Activated T-helper 1 cell treated with anti-CD3 and anti-CD28 coated beads, Interleukin-12 subunit alpha, Interleukin-12 subunit beta, Interleukin-2, Interleukin-4 antibody, amounts not matched to agents 30 ng/mL and 10 ng/mL and 1 ng/mL, durations not matched to agents 14 hours and 24 hours and 36 hours (primary cell): ENCODE measurements at places on chromosomes 5 and 9. TPM values are rescaled to one million over a fixed set of nuclear protein-coding genes. Genes with fewer than 3 reads are reported as not detected.

GRCh38 chr5:147223948-147224791, 10.7 kb upstream of the STK32A start:
- H3K4me1 ChIP-seq, result no peaks in the 10 kb centered on the region
- H3K36me3 ChIP-seq, result no peaks in the 10 kb centered on the region
- no peak overlapping the region for H3K4me3 ChIP-seq
- no peak overlapping the region for H3K27ac ChIP-seq

- H3K27ac ChIP-seq, result no peak overlapping the region
- no peaks in the 10 kb centered on the region for H3K27me3 ChIP-seq
- H3K4me1 ChIP-seq, result no peaks in the 10 kb centered on the region
- H3K4me3 ChIP-seq, result no peak overlapping the region
- no peak for DNase-seq
Observed at GRCh38 chr5:41527201-41527779, 16.9 kb upstream of the PLCXD3 start.

Gene PCDHGC5
- not detected in 2 replicates for total RNA-seq

DNA sequence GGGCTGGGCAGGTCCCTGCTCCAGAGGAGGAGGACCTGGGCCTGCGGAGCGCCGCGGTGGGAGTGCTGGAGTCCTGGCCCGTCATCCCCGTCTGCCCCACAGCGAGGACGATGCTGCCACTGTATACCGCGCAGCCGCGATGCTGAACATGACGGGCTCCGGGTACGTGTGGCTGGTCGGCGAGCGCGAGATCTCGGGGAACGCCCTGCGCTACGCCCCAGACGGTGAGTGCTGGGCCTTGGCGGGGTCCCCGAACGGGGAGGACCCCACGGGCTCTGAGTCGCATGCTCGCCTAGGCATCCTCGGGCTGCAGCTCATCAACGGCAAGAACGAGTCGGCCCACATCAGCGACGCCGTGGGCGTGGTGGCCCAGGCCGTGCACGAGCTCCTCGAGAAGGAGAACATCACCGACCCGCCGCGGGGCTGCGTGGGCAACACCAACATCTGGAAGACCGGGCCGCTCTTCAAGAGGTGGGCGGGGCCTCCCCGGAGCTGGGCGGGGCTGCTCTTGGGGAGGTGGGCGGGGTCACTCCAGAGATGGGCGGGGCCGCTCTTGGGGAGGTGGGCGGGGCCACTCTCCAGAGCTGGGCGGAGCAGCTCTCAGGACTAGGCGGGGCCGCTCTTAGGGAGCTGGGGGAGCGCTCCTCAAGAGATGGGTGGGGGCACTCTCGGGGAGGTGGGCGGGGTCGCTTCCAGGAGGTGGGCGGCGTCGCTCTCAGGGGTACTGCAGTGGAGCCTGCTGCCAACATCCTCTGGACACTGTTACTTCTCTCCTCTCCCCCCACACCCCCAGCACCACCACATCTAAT, 13.1 kb downstream of the LRRC26 start:
- H3K4me1 ChIP-seq, result no peaks in the 10 kb centered on the region
- H3K4me3 ChIP-seq, result peak overlapping the region; percentile 21
- H3K27ac ChIP-seq, result no peak overlapping the region
- no peaks in the 10 kb centered on the region for H3K36me3 ChIP-seq
- DNase-seq, result peak; percentile 43

Gene MYMK
- not detected in 2 replicates for total RNA-seq

- H3K4me1 ChIP-seq, result no peaks in the 10 kb centered on the region
- no peaks in the 10 kb centered on the region for H3K36me3 ChIP-seq
- no peaks in the 10 kb centered on the region for H3K27me3 ChIP-seq
- no peak overlapping the region for H3K4me3 ChIP-seq
- no peak overlapping the region for H3K27ac ChIP-seq
- DNase-seq, result no peak
Observed at GRCh38 chr9:28762167-28762566, 1188.9 kb upstream of the C9orf72 start.

GRCh38 chr5:62206150-62206829, 99.7 kb upstream of the KIF2A start:
- DNase-seq, result no peak
- peaks cover 6% of the 10 kb centered on the region for H3K4me1 ChIP-seq
- H3K27me3 ChIP-seq, result peaks cover 19% of the 10 kb centered on the region
- H3K36me3 ChIP-seq, result no peaks in the 10 kb centered on the region
- no peak overlapping the region for H3K27ac ChIP-seq
- no peak overlapping the region for H3K4me3 ChIP-seq

Gene KCNIP1
- total RNA-seq, result not detected in 2 replicates

- no peak for DNase-seq
- H3K4me3 ChIP-seq, result peak within 1 kb of the TSS; percentile 93
- H3K4me1 ChIP-seq, result peaks cover 15% of the 10 kb centered on the region
- peaks cover 76% of the 10 kb centered on the region for H3K27me3 ChIP-seq
- peak within 1 kb of the TSS; percentile 83 for H3K27ac ChIP-seq
- peaks cover 9% of the 10 kb centered on the region for H3K36me3 ChIP-seq
Observed at GRCh38 chr9:95516734-95517558, at the start of gene PTCH1. TSS of gene PTCH1 (minus strand) at chr9:95516971.

DNA sequence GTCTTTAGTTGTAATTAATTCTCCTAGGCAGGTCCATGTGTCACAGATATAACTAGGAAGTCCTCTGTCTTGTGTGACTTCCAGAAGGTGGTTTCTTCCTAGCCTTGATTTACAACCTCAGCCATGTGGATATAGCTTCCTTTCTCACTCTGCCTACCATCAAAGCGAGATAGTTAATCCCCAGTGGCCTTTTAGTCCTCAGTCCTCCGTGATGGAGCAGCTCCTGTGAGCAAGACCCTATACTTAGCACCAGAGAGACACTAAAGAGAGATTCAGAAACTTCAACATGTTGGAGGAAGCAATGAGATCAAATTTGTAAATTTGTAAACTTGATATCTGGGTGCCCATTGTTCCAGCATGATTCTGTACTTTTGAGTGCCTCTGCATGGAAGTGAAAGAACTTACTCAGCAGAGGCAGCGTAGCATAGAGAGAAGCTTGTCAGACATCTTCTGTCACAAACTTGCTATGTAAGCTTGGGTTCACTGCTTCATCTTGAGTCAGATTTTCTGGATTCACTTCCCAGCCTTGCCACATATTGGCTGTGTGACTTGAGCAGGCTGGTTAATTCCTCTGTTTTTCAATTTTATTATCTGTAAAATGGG, 170.2 kb upstream of the NR3C1 start:
- no peak for DNase-seq
- H3K4me3 ChIP-seq, result no peak overlapping the region
- H3K27ac ChIP-seq, result no peak overlapping the region
- H3K4me1 ChIP-seq, result peaks cover 12% of the 10 kb centered on the region

- peak overlapping the region; percentile 53 for H3K27ac ChIP-seq
- peaks cover 34% of the 10 kb centered on the region for H3K36me3 ChIP-seq
- H3K4me1 ChIP-seq, result peaks cover 35% of the 10 kb centered on the region
Observed at GRCh38 chr5:76733049-76733417, 17.1 kb downstream of the F2R start.

DNA sequence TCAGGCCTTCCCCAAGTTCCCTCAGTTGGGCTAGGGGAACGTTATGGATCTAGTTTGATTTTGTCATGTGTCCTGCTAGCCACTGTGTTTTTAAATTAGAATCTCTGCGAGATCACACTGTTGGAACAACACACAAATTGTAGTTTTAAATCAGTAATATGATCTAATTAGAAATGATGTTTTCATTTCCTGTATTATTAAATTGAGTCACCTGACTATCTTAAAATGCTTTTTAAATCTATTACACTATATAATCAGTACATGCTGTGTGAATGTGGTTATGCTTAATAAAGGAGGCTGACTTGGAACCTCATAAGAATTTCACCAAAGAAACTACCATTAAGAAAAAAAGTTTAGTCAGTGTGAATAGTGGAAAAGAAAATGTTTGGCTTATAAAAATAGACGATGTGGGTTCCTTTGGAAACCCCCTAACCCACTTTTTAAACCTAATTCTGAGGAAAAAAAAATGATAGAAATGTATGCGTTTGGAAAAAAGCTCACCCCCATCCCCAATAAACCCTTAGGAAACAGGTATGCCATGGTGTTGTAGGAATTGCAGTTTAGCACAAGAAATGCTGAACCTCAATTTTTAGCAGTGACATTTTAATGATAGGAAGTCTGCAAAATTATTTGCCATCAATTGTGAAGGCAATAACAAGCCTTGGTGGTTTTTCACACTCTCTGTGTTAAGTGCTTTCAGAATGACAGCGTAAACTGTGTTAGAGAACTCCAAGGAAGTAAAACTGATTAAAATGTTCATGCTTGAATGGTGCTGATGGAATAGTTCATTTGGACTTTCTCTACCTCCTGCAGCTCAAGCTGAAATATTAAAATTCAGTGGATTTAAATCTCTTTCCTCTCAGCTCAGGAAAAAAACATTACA, 59.0 kb downstream of the TLE4 start:
- peaks cover 63% of the 10 kb centered on the region for H3K4me1 ChIP-seq
- H3K36me3 ChIP-seq, result peaks cover 9% of the 10 kb centered on the region
- no peak for DNase-seq
- H3K27me3 ChIP-seq, result no peaks in the 10 kb centered on the region

DNA sequence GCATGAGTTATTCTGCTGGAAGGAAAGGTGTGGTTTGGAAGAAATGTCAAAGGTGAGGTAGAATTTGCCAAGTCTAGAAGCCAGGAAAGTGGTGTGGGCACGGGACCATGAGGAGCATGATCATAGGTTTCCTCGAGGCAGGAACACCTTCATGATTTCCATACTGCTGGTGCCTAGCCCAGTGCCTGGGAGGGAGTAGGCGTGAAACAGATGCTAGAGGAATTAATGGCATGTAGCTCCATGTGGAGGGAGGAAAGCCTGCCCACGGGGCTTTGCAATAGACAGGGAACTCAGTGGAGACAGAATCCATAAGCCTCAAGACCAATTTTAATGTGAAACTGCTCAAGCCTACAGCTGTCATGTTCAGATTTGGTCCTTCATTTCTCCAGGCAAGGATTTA, 35.1 kb downstream of the TTLL11 start:
- no peaks in the 10 kb centered on the region for H3K4me1 ChIP-seq
- peaks cover 5% of the 10 kb centered on the region for H3K27me3 ChIP-seq
- no peak overlapping the region for H3K27ac ChIP-seq
- H3K36me3 ChIP-seq, result no peaks in the 10 kb centered on the region

- peaks cover 5% of the 10 kb centered on the region for H3K27me3 ChIP-seq
- no peaks in the 10 kb centered on the region for H3K4me1 ChIP-seq
- H3K27ac ChIP-seq, result no peak overlapping the region
- H3K4me3 ChIP-seq, result no peak overlapping the region
- no peaks in the 10 kb centered on the region for H3K36me3 ChIP-seq
Observed at GRCh38 chr5:142405814-142406395, 81.1 kb upstream of the SPRY4 start.

Gene CARTPT
- not detected in 2 replicates for total RNA-seq

Gene PCDH12
- 2.2 TPM in 2 replicates for total RNA-seq

- peak; percentile 40 for DNase-seq
- H3K36me3 ChIP-seq, result no peaks in the 10 kb centered on the region
- H3K27ac ChIP-seq, result peak overlapping the region; percentile 65
Observed at GRCh38 chr9:135887585-135888050, 19.7 kb downstream of the CAMSAP1 start.

Gene ZNF169
- 9.3 and 9.9 TPM in 2 replicates for total RNA-seq

DNA sequence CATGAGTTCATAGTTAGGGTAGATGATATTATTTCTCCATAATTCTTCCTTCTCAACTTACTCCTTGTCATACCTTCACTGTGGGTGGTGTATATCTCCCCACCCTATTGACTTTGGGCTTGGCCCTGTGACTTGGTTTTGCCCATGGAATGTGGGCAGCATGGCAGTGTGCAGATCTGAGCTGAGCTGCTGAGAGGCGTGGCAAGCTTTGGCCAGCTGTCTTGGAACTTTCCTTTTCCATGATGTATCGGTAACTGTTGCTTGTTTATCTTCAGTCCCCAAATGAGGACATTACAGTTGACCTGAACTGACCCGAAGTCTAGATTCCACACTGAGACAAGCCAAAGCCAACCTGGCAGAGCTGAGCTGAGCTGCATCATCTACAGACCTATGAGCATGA, 70.4 kb downstream of the RALGPS1 start:
- no peak for DNase-seq
- H3K4me3 ChIP-seq, result no peak overlapping the region
- H3K36me3 ChIP-seq, result peaks cover 37% of the 10 kb centered on the region
- H3K27ac ChIP-seq, result no peak overlapping the region
- H3K4me1 ChIP-seq, result peaks cover 78% of the 10 kb centered on the region

GRCh38 chr5:133461796-133462516, 150.4 kb downstream of the FSTL4 start:
- H3K27me3 ChIP-seq, result peaks cover 11% of the 10 kb centered on the region
- H3K4me3 ChIP-seq, result no peak overlapping the region
- no peak for DNase-seq
- H3K36me3 ChIP-seq, result no peaks in the 10 kb centered on the region
- H3K4me1 ChIP-seq, result no peaks in the 10 kb centered on the region
- no peak overlapping the region for H3K27ac ChIP-seq

DNA sequence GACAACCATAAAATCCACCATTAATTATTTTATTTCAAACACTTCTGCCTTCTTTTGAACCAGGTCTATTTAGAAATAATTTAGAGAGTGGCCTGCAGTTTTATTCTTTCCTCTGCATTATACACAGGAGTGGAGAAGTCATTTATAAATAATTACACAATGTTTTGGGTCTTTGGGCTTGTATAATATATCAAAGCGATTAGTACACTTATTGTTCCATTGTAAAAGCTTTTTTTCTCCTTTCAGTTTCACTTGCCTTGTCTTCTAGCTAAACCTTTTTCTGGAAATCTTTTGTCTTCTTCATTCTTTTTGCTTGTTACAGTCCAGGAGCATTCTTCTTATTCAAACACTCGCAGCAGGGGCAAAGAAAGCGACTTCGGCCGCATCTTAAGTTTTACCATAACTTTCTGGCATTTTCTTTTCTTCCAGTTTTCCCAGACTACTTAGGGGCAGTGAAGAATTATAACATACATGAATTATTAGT, 7.3 kb upstream of the NEUROG1 start:
- no peak for DNase-seq
- H3K27ac ChIP-seq, result no peak overlapping the region
- H3K36me3 ChIP-seq, result peaks cover 1% of the 10 kb centered on the region
- H3K4me1 ChIP-seq, result peaks cover 10% of the 10 kb centered on the region

DNA sequence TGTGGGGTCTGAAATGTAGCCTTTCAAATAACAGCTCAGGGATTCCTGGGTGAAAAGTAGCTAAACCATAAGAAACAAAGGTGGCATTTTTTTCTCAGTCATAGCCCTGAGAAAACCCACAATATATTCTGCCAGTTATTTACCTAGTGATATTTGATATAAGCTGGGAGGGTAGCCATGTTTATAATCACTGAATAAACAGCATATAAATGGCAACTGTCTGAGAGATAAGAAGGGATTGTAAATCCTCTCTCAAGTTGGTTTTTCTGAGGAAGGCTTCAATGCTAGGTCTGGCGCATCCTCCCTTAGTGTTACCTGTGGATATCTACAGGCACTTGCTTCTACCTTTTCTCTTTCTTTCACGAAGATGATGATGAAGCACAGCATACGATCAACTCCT, 1080.5 kb upstream of the DMAC1 start:
- H3K27ac ChIP-seq, result no peak overlapping the region
- no peak for DNase-seq
- H3K4me3 ChIP-seq, result no peak overlapping the region
- H3K36me3 ChIP-seq, result no peaks in the 10 kb centered on the region
- no peaks in the 10 kb centered on the region for H3K27me3 ChIP-seq

- H3K27ac ChIP-seq, result no peak overlapping the region
- no peaks in the 10 kb centered on the region for H3K27me3 ChIP-seq
- no peak for DNase-seq
- H3K4me1 ChIP-seq, result no peaks in the 10 kb centered on the region
- H3K36me3 ChIP-seq, result no peaks in the 10 kb centered on the region
- no peak overlapping the region for H3K4me3 ChIP-seq
Observed at GRCh38 chr5:150227606-150228273, 37.9 kb downstream of the SLC6A7 start.

Gene WDR31
- 1.9 and 2.2 TPM in 2 replicates for total RNA-seq

Gene OBP2B
- not detected in 2 replicates for total RNA-seq

Gene AQP7
- not detected in 2 replicates for total RNA-seq
